ENCODE measurements at places on chromosomes 11 and 22. TPM values are rescaled to one million over a fixed set of nuclear protein-coding genes. Genes with fewer than 3 reads are reported as not detected.

- no peaks in the 10 kb centered on the region for H3K36me3 ChIP-seq
- no peak overlapping the region for H3K4me3 ChIP-seq
- H3K4me1 ChIP-seq: no peaks in the 10 kb centered on the region
- no peaks in the 10 kb centered on the region for H3K27me3 ChIP-seq
These were observed 255.2 kb upstream of the ZC3H12C start for GRCh38 chr11:109838026-109838425.

FLRT1 gene
- not detected for total RNA-seq

SORL1 gene
- total RNA-seq: 414 TPM

GRCh38 chr22:22612516-22612915, 31.9 kb upstream of the GGTLC2 start:
- H3K36me3 ChIP-seq: no peaks in the 10 kb centered on the region
- H3K27me3 ChIP-seq: no peaks in the 10 kb centered on the region
- H3K4me1 ChIP-seq: peaks cover 12% of the 10 kb centered on the region

SHISAL1 gene
- not detected for total RNA-seq

GRCh38 chr11:9570313-9571025, 3.0 kb upstream of the WEE1 start:
- no peaks in the 10 kb centered on the region for H3K27me3 ChIP-seq
- no peaks in the 10 kb centered on the region for H3K36me3 ChIP-seq
- H3K4me1 ChIP-seq: peaks cover 51% of the 10 kb centered on the region
- H3K4me3 ChIP-seq: no peak overlapping the region

ZNF215 gene
- 2.8 TPM for total RNA-seq

MAP6 gene
- 0.57 TPM for total RNA-seq

CBX6 gene
- total RNA-seq: 57.6 TPM

GRCh38 chr11:70397336-70397982, 870 bp upstream of the CTTN start:
- no peaks in the 10 kb centered on the region for H3K27me3 ChIP-seq
- peak overlapping the region; percentile 38 for H3K4me3 ChIP-seq
- no peak for DNase-seq
- no peak overlapping the region for H3K27ac ChIP-seq
- peaks cover 33% of the 10 kb centered on the region for H3K4me1 ChIP-seq

DNA sequence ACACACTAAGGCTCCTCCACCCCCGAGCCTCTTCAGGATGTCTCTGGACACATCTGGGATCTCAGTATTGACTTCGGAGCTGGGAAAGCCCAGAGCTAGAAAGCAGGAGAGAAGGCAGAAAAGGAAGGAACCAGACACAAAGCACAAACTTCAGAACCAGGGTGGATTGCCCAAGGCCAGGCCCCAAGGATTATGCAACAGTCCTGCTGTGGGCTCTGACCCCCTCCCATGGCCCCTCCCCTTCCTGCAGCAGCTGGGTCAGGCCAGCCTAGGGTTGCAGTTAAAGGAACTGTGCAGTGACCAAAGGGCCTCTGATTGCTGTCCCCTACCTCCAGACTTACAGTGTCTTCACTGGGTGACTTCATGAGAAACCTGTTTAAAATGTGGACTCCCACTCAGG, 5.3 kb downstream of the KCNE3 start:
- no peaks in the 10 kb centered on the region for H3K4me1 ChIP-seq
- no peaks in the 10 kb centered on the region for H3K27me3 ChIP-seq
- no peak overlapping the region for H3K27ac ChIP-seq
- no peak for DNase-seq
- H3K36me3 ChIP-seq: no peaks in the 10 kb centered on the region
- H3K4me3 ChIP-seq: no peak overlapping the region

ADAMTS15 gene
- not detected for total RNA-seq

- H3K4me3 ChIP-seq: no peak overlapping the region
- H3K27ac ChIP-seq: no peak overlapping the region
- H3K27me3 ChIP-seq: no peaks in the 10 kb centered on the region
These were observed 434.1 kb downstream of the BRD1 start for GRCh38 chr22:49393526-49393925.

IGLL1 gene
- not detected for total RNA-seq

PNPLA5 gene
- total RNA-seq: not detected

GRCh38 chr11:61494381-61494961, 14.1 kb upstream of the LRRC10B start:
- no peaks in the 10 kb centered on the region for H3K36me3 ChIP-seq
- no peak for DNase-seq

- no peaks in the 10 kb centered on the region for H3K27me3 ChIP-seq
- H3K4me1 ChIP-seq: no peaks in the 10 kb centered on the region
- DNase-seq: no peak
- no peak overlapping the region for H3K27ac ChIP-seq
- no peaks in the 10 kb centered on the region for H3K36me3 ChIP-seq
These were observed 640.2 kb upstream of the LUZP2 start for GRCh38 chr11:23856654-23857053.

PRRG4 gene
- 0.07 TPM for total RNA-seq

DNA sequence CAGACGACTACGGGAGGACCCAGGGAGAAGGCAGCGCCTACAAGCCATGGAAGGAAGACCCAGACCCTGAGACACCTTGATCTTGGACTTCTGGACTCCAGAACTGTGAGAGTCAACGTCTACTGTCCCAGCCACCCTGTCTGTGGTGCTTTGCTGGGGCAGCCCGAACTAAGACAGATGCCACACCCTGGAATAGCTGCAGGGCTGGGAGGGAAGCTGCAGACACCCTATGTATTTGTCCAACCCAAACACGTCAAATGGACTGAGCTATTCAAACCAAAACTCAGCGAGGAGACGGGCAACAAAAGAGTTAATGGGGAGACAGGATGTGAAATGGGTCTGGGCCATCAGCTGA, 169.3 kb downstream of the CTTN start:
- no peak for DNase-seq
- H3K27me3 ChIP-seq: peaks cover 15% of the 10 kb centered on the region
- no peak overlapping the region for H3K4me3 ChIP-seq

DNA sequence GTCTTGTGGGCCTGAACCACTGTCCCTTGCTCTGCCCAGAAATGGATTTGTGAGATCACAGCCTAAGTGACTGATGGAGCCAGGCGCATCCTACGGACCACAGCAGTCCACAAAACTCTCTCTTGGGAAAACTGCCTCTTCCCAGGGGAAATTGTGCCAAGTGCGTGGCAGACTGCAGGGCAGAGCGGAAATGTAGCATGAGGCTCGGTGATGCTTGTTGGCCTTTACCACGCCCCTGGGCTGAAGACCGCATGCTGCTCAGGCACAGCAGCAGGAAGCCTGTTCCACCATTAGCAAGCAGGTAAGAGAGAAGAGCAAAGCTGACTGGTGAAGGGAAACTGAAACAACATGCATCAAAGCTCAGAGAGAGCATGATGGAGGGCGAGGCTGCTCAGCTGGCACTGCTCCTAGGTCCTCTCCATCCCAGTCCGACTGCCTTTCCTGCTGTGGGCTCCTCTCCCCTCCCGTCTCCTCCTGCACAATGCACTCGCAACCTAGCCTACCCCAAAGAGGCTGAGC, 26.5 kb upstream of the SCARF2 start:
- peaks cover 35% of the 10 kb centered on the region for H3K4me1 ChIP-seq
- peaks cover 18% of the 10 kb centered on the region for H3K36me3 ChIP-seq
- no peaks in the 10 kb centered on the region for H3K27me3 ChIP-seq
- peak overlapping the region; percentile 18 for H3K4me3 ChIP-seq

- no peak for DNase-seq
- no peaks in the 10 kb centered on the region for H3K27me3 ChIP-seq
- peaks cover under 1% of the 10 kb centered on the region for H3K36me3 ChIP-seq
- no peak overlapping the region for H3K4me3 ChIP-seq
These were observed 71.6 kb downstream of the PRMT3 start for GRCh38 chr11:20458905-20459632.

Data from B cell (primary cell).